ENCODE measurements at places on chromosomes 6 and 20.

GRCh38 chr20:53901064-53901463 lies 169.3 kb downstream of the BCAS1 start:
- DNase-seq, result no peak

DNA sequence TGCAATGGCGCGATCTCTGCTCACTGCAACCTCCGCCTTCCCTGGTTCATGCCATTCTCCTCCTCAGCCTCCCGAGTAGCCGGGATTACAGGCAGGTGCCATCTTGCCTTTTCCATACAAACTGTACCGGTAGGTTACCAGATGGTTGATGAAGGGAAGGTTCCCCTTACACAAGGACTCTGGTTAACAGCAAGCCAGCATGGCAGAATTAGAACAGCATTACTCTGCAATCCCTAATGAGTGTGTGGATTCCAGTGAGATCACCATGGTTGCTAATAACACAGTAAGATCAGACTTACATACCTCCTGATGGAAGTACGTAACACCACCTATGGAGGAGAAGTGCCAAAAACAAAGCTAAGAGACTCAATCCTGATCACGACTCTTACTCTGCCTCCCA lies 51.7 kb downstream of the TTI1 start:
- no peak for DNase-seq

- DNase-seq, result no peak
Measured at GRCh38 chr20:64160118-64160517, 4.1 kb upstream of the MYT1 start.

DNA sequence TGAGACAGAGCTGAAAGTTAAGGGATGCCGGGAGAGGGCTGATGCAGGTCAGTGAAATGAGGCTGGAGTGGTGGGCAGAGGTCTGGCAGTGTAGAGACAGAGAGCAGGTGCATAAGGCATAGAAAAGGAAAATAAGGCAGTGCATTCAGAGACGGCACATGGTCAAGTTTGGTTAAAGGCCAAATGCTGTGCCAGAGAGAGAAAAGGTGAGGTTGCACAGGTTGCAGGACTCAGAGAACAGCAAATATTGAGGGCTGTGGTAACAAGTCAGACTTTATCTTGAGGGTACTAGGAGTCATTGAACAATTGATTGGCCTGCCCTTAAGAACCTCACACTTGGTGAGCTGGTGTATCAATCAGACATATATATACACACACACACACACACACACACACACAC lies 102.9 kb upstream of the TSHZ2 start:
- DNase-seq, result no peak

DNA sequence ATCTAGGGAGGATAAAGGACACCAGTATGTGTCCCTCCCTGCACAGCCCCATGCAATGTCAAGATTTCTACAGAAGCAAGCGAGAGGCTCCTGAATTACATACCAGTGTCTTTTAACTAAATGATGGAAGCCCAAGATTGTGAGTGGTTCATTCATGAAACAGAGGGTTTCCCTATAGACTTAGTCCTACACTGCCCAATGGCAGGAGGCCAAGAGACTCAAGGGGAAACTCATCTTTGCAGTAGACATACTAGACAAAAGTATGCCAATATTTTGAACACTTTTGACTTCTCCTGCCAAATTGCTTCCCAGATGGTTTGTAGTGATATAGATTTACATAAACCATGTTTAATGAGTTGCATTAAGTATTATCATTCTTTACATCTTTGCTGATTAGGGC lies 557.2 kb upstream of the JAG1 start:
- DNase-seq, result no peak

DNA sequence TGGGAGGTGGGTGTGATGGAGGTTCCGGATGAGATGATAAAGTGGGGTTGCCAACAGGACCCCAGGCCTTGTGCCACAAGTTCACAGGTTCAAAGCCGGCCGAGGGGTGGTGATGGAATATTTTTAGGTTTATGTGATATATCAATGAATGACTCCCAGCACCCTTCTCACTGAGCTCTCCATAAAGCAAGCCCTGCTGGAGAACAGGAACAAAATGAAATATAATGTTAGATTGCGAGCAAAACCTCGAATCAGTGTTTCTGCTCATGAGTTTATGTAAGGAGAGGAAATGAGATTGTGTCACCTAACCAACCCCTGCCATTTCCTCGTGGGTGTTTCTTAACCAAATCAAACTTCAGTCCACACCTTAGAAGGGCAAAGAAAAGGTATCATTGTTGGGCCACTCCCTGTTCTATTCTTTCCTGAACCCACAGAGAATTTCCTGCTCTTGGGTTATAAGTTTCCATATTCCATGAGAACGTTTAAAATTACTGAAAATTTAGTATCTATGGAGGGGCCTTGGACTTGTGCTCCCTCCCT lies 192.2 kb upstream of the EXOC2 start:
- DNase-seq, result no peak

All from NCI-H1105 (cell line).